ENCODE measurements at places on chromosomes 6 and 20.

DNA sequence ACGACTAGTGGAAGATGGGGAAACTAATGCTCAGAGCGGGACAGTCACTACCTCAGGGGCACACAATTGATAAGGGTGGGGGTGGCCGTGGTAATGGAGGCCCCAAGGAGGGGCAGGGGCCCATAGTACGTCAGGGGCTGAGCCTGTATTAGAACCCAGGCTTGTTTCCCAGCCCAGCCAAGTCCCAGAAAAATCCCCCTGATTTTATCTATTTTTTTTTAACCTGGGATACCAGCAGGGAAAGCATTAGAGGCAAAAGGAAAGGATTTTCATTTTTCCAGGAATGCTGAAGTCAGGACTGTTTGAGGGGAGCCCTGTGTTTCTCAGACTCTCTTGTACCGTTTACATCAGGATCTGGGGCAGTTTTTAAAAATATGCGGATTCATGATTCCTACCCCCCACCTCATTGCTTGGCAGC lies 382 bp downstream of the MYH7B start:
- DNase-seq, result no peak

GRCh38 chr20:50163570-50164317 lies 10.2 kb upstream of the PEDS1 start:
- no peak for DNase-seq

- no peak for DNase-seq
These were observed 39.6 kb upstream of the CSE1L start for GRCh38 chr20:49006446-49006980.

GRCh38 chr6:149336609-149336928 lies 19.1 kb downstream of the TAB2 start:
- DNase-seq, result no peak

GRCh38 chr20:18839507-18840247 lies 26.1 kb downstream of the SCP2D1 start:
- no peak for DNase-seq

Data from SK-N-MC (cell line).